ENCODE measurements at places on chromosomes 5 and 9. TPM values are rescaled to one million over a fixed set of nuclear protein-coding genes. Genes with fewer than 3 reads are reported as not detected.

DNA sequence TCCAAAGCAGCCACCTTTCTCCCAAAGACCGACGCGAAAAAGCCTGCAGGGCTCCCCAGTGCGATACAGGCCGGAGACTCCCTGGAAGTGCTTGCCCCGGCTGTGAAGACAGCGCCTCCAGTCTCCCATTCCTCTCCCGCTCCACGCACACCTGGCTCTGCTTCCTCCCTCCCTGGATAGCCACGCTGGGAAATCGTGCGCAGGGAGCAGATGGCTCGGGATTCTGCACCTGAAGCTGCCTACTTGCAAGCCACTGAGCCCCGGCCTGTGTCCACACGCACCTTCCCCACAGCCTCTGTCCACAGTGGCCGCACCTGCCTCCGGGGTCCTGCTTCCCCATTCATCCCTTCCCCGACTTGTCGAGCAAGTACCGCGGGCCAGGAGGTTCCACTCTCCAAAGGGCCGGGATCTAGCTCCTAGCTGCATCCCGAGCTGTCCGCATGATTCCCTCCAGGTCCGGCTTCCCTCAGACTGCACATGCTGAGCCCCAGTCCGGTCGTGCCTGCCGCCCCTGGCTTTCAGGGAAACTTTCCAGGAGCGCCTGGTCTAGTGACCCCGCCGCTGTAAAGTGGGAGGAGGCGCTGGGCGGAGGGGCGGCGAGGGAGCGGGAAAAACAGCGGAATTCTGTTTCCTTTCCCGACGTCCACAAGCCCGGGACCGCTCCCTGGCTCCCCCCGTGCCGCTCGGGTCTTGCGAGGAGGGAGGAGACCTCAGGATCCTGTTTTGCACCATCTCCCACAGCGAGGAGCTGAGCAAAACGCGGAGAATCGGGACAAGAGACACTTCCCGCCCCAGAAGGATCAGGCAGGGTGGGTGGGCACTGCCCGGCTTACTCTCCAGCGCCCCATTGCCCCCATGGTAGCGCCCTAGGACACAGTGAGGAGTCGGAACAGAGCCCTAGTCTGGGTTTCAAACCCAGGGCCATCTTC is 2.0 kb downstream of the SEMA6A start:
- peak; percentile 21 for DNase-seq

- DNase-seq = peak; percentile 55
Measured at GRCh38 chr5:127386557-127386956, 96.0 kb downstream of the MEGF10 start.

GRCh38 chr9:104682642-104683041 is 11.7 kb upstream of the OR13D1 start:
- DNase-seq = peak; percentile 41

FBP2 gene
- total RNA-seq = not detected

- peak; percentile 44 for DNase-seq
Measured at GRCh38 chr5:81182396-81183390, 50.4 kb upstream of the CKMT2 start.

CDX1 gene
- not detected for total RNA-seq

TLE4 gene
- total RNA-seq = 32.8 TPM

DNA sequence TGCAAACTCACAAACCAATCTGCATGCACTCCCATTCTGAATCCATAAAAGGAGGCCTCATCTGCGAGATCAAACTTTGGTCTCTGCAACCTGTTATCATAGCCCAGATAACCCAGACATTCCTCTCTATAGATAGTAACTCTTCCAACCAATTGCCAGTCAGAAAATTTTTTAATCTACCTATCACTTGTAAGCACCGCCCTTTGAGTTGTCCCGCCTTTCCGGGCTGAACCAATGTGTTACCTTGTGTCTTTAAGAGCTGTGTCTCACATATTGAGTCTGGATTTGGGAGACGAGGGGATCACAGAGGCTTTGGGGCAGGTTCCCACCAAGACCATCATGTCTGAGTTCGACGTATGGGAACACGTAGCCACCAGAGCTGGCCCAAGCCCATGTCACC is 91.1 kb upstream of the PPP1R26 start:
- no peak for DNase-seq

DNA sequence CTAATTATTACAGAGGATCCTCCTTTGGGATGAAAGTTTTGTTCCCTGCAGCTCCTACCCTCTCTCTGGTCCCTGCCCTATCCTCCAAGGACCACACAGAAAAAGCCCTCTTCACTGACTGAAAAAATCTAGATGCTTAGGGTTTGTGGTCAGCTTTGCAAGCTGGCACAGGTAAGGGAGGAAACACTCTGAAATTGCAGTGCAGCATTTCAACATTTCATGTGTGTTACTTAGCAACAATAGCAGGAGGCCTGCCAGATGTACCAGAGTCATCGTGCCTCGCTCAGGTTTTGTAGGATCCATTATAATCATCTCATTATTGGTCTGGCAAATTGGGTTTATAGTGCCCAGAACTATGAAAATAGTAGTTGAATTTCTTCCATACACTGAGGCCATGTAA is 109.5 kb downstream of the PALM2AKAP2 start:
- peak; percentile 92 for DNase-seq
